ENCODE measurements at places on chromosomes 4 and X.

DNA sequence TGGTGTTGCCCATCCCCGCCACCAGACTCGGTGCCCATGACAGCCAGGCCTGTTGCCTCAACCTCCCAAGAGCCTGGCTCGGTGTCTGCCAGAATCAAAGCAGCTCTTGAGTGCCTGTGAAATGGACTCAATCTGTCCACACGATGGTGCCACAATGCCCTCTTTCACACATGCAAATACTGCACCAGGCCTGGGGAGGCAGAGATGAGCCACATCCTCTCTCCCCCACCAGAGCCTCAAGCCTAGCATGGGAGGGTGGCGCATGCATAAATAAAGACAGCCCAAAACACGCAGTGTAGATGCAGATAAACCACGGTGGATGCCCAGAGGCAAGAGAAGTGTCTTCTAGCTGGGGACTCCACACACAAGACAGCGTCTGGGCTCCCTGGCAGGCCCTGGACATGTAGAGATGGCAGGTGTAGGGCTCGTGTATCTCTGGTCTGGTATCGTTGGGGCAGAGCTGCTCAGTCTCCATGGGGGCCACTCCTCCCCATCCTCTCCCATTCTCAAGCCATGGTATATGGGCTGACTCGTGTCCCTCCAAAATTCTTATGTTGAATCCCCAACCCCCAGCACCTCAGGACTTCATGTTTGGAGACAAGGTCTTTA, 65.6 kb downstream of the JAKMIP1 start:
- no peak for DNase-seq

DNA sequence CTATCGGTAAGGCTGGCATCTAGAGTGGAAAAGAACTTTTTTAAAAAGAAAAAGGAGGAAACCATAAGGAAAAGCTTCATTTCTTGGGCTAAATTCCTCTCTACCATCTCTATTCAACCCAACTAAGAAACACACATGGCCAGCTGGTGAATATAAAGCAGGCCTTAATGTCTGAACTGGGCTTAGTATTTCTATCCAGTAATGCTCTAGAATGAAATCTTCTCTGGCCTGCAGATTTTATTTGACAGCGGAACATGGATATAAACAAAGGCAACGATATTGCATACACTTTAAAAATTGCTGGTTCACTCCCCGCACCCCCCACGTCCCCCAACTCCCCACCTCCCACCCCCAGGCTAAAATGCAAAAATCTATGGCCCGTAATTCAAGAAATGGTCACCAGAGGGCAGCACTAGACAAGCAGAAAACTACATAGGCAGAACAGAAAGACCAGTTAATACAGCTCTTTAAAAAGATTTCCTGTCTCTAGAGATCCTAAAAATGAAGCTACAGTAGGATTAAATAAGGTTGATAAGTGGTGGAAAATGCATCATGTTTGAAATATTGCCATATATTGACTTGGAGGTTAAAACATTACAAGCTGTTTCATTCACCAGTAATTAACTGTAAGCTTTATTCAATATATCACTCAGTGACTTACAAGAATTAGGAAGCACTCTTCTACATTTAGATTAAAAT, 155.2 kb upstream of the GALNT7 start:
- DNase-seq: peak; percentile 20

- no peak for DNase-seq
These were observed 41.6 kb downstream of the TIGD2 start for GRCh38 chr4:89152972-89153371.

DNA sequence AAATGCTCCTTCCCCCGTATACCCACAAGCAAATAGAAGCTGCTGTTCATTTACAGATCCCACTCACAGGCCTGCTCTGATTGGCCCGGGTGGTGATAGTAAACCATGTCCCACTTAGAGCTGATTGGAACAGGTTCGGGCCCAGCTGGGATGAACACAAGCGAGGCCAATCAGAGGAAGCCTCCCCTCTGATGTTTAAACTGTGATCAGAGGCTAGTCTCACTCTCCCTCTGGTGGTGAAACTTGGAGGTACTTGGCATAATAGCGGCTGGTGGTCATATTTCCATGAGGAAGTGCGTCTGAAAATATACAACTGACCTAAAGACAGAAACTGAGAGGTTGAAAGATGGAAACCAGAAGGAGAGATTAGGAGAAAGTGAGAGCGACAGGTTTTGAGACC, 51.5 kb upstream of the TRPC3 start:
- no peak for DNase-seq

- DNase-seq: no peak
These were observed 121.8 kb downstream of the ARHGAP10 start for GRCh38 chr4:147853706-147854105.

GRCh38 chr4:83250687-83251446, 33.7 kb downstream of the COQ2 start:
- DNase-seq: no peak

DNA sequence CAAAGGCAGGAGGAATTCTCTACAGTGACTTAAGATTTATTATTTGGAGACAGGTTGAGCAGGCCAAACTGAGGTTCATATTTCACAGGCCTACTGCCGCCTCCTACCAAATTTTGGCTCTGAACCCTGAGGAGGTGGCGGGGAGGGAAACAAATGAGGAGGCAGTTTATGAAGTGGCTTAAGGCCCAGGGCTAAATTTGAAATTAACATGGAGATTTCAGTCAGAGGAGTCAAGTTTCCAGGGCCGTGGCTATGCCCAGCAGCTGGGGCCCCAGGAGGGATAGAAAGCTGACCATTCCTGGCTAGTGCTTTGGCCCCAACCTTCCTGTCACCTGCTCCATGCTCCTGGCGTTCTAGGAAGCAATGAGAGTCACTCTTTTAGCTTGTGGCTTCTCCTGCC, 73.4 kb upstream of the ARHGAP36 start:
- no peak for DNase-seq

- DNase-seq: no peak
These were observed 51.8 kb downstream of the GC start for GRCh38 chr4:71732066-71732465.

GRCh38 chrX:38919202-38919601, 117.9 kb downstream of the MID1IP1 start:
- no peak for DNase-seq

DNA sequence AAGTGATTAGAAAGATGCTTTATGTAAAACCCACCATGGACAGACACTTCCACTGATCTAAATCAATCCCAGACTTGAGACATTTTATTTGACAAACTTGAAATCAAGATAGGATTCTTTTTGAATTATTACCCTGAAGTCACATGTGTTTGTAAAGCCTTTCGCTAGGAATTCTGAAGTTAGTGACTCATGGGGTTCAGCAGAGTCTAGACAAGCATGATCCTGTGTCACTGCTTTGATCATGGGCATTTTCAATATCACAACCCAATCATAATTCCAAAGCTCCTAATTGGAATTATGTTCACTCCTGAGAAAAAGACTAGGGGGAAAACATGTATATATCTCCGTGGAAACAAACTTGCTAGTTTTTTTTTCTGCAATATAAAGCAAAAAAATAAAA, 67.5 kb upstream of the BMP3 start:
- DNase-seq: no peak

DNA sequence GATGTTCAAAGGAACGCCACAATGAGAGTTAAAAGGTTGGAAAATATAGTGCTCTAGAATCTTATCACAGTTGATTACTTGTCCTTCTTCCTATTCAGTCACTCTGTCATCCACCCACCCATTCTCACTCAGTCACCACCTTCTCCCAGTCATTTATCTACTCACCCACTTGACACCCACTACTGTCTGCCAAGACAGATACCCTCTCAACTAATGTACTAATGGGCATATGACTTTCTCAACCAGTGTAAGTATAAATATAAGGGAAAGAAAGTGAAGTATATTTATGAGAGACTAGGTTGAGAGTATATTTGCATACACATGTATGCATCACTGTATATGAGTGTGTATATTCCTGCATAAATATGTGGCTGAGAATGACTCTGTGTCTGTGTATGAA, 20.0 kb downstream of the MID2 start:
- no peak for DNase-seq

GRCh38 chr4:8081621-8082516, 76.7 kb downstream of the ABLIM2 start:
- DNase-seq: no peak

DNA sequence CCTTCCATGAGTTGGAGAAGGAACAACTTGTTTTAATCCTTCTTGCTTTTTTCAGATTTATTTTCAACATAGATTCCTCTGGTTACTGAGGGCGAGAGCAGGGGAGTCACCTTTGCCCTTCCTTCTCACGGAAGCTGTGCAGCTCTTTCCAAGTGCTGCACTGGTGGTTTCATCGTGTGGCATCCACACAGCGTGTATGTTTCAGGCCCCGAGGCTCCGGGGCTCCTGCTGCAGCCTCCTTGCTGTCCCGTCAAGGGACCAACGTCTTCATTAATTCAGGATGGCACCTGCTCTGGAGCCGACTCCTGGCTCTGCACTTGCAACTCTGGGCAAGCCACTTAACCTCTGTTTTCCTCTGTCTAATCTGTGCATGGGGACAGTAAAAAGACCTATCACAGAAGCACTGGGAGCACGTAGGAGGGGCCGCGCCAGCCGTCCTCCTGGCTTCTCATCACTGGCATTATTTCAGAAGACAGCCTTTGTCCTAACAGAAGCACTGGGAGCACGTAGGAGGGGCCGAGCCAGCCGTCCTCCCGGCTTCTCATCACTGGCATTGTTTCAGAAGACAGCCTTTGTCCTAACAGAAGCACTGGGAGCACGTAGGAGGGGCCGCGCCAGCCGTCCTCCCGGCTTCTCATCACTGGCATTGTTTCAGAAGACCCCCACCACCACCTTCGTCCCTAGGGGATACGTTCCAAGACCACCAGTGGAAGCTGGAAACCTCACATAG, 117.8 kb upstream of the NKX1-1 start:
- no peak for DNase-seq

DNA sequence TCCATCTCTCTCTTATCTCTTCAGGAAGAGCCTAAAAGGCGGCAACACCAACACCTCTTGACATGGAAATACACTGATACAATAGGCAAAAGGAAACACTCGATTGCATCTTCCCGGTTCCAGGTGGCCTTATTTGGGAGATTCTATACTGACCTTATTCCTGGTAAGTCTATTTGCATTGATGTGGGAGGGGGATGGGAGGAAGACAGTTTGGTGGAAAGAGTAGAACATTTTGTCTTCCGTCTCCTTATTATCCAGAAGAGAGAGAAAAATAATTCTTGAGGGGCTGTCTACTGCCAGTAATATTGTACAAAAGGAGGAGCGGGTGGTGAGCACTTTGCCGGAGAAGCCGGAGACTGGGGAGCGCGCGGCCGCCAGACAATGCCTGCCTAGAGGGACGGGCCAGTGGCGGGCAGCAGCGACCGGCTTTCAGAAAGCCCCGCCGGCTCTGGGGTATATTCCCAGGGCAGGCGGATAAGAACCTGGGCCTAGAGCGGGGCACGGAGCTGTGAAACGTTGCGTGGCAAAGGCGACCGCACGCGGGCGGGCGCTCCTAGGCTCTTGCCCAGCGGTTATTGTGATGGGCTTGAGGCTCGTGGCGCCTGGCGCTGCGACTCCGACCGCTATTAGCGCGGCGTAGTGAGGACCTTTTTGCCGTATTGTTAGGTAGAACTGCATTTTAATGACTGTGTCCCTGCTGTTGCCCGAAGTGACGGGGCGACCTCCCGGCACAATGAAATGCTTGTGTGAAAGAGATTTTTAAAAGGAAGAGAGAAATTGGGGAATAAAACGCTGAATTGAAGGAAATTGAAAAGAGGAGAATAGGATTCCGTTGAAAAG, 518 bp downstream of the PRDM8 start:
- no peak for DNase-seq

GRCh38 chr4:149062997-149063396, 620.8 kb upstream of the NR3C2 start:
- DNase-seq: no peak

- DNase-seq: no peak
These were observed 115.9 kb downstream of the RAB28 start for GRCh38 chr4:13368217-13368616.

GRCh38 chr4:8917321-8917811, 45.7 kb upstream of the HMX1 start:
- DNase-seq: no peak

DNA sequence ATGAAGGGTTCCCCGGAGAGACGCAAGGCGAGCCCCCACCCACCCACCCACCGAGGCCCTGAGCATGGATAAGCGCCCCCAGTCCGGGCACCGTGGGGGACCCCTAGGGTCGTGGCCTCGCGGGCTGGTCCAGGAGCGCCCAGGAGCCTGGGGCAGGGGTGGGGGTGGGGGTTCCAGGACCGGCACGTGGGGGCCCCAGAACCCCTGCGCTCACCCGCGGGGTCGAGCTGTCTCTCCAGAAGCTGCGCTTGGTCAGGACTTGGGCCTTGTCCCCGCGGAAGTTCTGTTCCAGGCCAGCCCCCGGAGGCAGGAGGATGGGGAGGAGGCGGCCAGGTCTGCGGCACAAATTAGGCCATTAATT, 11.2 kb upstream of the SHOX start:
- DNase-seq: no peak

DNA sequence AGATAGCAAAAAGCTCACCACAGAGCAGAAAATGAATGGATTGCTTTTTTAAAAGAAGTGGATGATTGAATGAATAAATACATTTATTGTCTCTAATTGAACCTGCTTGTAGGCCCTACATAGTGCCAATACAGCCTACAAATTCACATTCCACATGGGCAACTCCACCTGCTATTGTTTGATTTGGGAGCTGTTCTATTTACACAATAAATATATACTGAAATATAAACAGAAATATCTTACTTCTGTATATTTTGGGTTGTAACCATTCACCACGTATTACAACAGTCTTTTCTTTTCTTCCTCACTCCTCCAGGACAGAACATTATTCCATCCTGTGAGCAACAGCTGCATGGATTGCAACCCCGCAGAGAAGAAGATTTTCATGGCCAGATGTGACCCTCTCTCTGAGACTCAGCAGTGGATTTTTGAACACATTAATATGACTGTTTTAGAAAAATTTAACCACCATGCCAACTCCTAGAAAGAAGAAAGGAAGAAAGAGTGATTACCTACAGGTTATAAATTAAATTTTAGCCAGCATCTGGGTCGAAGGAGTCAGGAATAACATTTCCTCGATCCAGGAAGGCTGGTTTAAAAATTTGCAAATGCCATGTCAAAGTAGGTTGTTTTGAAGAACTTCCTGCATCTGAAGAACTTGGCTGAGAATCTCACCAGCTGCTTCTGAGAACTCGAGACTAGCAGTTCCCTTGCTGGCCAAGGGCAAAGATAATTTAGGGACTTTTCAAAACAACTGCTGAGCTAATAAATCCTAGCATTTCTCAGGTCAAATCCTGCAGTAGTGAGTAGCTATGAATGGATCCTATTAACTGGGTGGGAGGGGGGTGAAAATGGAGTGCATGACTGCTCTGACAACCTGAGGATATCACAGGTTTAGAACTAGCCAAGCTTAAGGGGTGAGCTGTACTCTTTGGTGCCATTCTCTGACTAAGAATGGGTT, 128.7 kb upstream of the GALNT7 start:
- no peak for DNase-seq
